ENCODE measurements at places on chromosomes 2 and 18. TPM values are rescaled to one million over a fixed set of nuclear protein-coding genes. Genes with fewer than 3 reads are reported as not detected.

The SKOR2 gene
- not detected for total RNA-seq

The DPP4 gene
- 101 TPM for total RNA-seq

The CXCR2 gene
- 0.57 TPM for total RNA-seq

The ACMSD gene
- not detected for total RNA-seq

The GPR45 gene
- total RNA-seq = not detected

The TBC1D8 gene
- total RNA-seq = 1.4 TPM

DNA sequence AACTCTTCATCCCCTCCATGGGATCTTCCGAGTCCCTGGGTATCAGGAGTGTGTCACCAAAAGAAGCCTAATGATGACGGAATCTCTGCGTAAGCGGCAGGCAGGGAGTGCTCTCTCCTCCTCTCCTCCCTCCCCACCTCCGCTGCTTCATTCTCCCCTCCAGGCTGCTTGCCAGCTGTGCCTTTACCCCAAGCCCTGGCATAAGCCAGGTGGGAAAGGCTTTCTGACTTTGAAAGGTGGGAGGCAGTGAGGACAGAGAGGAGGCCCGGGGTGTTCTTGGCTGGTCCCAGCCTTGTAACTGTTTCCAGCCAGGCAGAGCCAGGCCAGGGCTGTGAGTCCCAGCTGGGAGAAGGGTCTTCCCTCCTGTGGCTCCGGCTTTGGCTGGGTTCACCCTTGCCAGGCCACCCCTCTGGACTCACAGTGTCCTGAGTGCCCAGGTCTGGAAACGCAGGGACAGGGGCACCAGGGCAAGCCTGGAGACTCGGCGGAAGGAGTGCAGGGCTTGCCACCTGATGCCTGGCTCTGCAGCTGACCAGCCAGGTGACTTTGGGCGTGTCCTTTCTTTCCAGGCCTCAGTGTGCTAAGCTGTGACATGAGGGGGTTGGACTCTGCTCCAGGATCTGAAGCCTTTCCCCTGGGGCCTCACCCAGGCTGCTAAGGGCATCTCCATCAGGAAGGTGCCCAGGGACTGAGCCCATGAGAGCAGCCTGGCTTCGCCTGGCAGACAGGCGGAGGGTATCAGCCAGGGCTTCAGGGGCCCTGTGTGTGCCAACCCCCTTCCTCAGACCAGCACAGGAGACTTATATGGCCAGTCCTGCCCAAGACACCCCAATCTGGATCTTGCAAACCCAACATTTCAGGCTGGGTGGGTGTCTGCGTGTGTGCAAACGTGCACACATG is 32.7 kb upstream of the HPCAL1 start:
- no peak overlapping the region for H3K4me3 ChIP-seq
- no peak overlapping the region for H3K27ac ChIP-seq
- H3K36me3 ChIP-seq = no peaks in the 10 kb centered on the region
- peak; percentile 25 for DNase-seq
- peaks cover 6% of the 10 kb centered on the region for H3K4me1 ChIP-seq

- H3K4me3 ChIP-seq = no peak overlapping the region
- H3K36me3 ChIP-seq = peaks cover 3% of the 10 kb centered on the region
- H3K27ac ChIP-seq = no peak overlapping the region
- peaks cover 5% of the 10 kb centered on the region for H3K27me3 ChIP-seq
- DNase-seq = no peak
- H3K4me1 ChIP-seq = peaks cover 28% of the 10 kb centered on the region
These were observed 2.9 kb downstream of the ALS2 start for GRCh38 chr2:201777869-201778268.

DNA sequence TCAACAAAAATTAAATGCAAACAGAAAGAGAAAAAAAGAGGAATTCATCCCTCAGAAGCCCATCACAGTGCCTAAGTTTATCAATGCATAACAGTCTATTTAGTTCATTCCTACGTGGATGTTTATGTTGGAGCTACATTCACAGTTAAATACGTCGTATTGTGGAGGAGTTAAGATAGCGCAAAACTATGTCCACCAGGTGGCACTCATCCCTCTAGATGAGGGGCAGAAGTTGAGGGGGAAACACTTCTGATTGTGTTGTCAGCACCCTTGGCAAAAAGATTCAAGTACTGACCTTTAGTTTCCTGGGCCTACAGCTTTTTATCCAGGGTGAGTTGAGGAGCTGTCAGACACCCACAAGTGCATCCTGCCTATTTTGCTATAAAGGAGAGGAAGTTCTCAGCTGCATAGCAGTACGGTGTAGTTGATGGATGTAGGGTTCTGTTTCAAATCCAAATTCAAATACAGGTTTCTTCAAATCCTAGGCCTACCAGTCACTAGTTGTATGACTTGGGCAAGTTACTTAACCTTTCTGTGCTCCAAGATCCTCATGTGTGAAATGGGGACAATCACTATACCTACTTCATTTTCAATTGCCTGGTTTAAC is 26.8 kb upstream of the MYO1B start:
- no peak overlapping the region for H3K4me3 ChIP-seq
- H3K27ac ChIP-seq = no peak overlapping the region
- no peaks in the 10 kb centered on the region for H3K27me3 ChIP-seq
- H3K4me1 ChIP-seq = peaks cover 25% of the 10 kb centered on the region
- no peak for DNase-seq

DNA sequence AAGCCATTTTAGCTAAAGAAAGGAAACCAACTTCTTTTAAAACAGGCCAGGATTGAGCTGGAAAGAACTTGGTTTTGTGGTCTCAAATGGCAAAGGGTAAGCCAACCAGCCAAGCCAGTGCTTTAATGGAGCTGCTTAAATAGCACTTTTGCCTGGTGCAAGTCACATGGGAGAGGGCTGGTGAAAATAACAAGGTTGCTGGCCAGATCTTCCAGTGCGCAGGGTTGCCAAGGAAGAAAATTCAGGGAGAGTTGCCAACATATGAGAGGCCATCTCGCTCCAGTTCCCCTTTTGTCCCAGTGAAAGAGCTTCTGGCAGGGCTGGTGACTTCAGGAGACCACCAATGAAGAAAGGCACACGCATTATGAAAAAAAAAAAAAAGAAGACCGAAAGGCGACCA is 57.3 kb downstream of the IRS1 start:
- H3K27me3 ChIP-seq = no peaks in the 10 kb centered on the region
- peaks cover 7% of the 10 kb centered on the region for H3K4me1 ChIP-seq
- H3K4me3 ChIP-seq = no peak overlapping the region
- H3K27ac ChIP-seq = no peak overlapping the region

DNA sequence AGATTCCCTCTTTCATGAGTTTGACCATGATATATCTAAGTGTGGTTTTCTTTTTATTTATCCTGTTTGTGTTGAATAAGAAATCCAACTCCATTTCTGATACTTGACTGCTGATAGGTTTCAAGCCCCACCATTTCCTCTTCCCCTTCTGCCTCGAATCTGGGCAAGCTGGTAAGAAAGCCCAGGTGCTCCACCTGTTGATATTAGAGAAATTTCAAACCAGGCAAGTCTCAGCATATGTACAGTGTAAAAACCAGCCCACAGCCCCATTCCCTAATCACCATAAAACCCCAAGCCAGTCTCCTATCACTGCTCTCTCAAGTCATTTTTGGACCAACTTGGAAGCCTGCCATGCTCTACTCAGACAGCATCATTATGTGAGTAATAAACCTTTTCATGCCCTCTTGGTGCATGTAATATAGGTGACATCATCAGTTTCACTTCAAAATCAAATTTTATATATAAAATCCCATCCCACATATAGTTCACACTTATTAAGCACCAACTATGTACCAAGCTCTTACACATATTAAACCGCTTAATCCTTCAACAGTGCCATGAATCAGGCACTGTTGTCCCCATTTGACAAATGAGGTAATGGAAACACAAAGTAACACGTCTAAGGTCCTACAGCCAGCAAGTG is 46.6 kb downstream of the SMAD2 start:
- peaks cover 16% of the 10 kb centered on the region for H3K4me1 ChIP-seq
- H3K4me3 ChIP-seq = no peak overlapping the region
- H3K36me3 ChIP-seq = peaks cover 42% of the 10 kb centered on the region
- no peak for DNase-seq
- H3K27ac ChIP-seq = no peak overlapping the region
- peaks cover 1% of the 10 kb centered on the region for H3K27me3 ChIP-seq

DNA sequence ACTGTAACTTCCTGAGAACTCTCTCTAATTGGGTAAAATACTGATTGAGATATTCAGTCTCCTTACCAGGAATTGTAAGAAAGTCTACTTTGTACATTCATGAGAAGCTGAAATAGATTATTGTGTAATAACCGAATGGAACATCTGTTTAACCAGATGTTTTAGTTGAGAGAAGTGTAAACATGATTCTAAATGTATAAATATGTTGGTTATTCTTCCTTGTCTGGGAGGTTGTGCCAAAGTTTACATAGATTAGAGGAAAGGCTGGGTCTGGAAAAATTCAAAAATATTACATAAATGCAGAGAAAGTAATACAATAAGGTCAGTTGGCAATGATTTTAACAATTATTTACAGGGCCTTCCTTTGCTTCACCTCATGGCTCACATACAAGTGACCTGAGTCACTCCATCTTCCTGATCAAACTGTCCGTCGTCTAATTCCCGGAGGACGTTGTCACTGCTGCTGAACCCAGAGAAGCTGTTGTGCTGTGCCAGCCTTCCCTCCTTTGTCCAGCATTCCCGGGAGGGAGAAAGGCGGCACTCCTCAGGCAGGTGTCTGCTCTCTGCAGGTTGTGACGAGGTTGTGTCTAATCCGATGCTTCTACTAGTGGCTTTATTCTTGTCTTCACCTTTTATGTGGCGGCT is 55.9 kb downstream of the MOB4 start:
- DNase-seq = no peak
- no peak overlapping the region for H3K27ac ChIP-seq
- H3K4me1 ChIP-seq = peaks cover 1% of the 10 kb centered on the region
- no peaks in the 10 kb centered on the region for H3K27me3 ChIP-seq

GRCh38 chr2:231627384-231628120 is 34.9 kb downstream of the TEX44 start:
- DNase-seq = no peak
- peak overlapping the region; percentile 93 for H3K27ac ChIP-seq
- H3K36me3 ChIP-seq = no peaks in the 10 kb centered on the region
- H3K4me3 ChIP-seq = peak overlapping the region; percentile 80

GRCh38 chr2:233857511-233858141 is 3.3 kb upstream of the HJURP start:
- H3K36me3 ChIP-seq = peaks cover 15% of the 10 kb centered on the region
- peaks cover 6% of the 10 kb centered on the region for H3K27me3 ChIP-seq
- DNase-seq = peak; percentile 73
- H3K4me1 ChIP-seq = peaks cover 22% of the 10 kb centered on the region

DNA sequence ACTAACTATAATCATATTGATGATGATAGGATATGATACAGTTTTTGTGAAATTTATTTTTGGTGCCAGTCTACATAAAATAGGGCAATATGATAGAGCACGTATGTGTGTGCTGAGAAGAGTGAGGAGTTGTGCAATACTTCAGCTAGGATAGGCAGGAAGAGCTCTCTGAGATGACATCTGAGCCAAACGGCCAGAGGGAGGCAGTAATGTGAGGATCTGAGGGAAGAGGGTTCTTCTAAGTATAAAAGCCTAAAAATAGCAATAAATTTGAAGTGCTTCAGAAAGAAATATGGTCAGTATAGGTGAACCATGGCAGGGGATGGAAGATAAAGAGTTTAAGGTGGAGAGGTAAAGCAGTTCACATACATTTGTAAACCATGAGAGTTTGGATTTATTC is 102.5 kb downstream of the OLA1 start:
- H3K4me1 ChIP-seq = peaks cover 3% of the 10 kb centered on the region
- no peak for DNase-seq
- H3K36me3 ChIP-seq = peaks cover 14% of the 10 kb centered on the region
- H3K27me3 ChIP-seq = no peaks in the 10 kb centered on the region
- no peak overlapping the region for H3K4me3 ChIP-seq

GRCh38 chr2:59713577-59713976 is 839.9 kb downstream of the BCL11A start:
- no peaks in the 10 kb centered on the region for H3K36me3 ChIP-seq
- H3K4me3 ChIP-seq = no peak overlapping the region
- H3K27ac ChIP-seq = no peak overlapping the region
- H3K27me3 ChIP-seq = peaks cover 5% of the 10 kb centered on the region
- DNase-seq = no peak

DNA sequence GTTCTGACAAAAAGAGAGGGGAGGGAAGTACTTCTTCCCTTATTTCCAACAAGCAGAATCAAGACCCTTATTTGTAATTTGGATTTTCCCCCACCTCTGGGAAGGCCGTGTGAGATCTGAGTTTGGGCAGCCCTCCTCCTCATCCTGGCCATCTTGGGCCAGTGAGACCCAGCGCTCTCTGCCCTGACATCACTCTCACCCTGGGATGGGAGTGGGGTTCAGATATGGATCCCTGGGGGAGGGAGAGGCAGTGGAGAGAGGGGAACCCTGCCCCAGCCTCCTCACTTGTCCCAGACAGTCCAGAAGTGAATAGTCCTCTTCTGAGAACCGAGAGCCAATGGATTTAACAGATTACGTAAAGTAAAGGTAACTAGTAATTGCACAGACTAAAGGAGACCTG is 64.5 kb downstream of the DYSF start:
- H3K4me1 ChIP-seq = no peaks in the 10 kb centered on the region
- H3K36me3 ChIP-seq = no peaks in the 10 kb centered on the region
- H3K27ac ChIP-seq = no peak overlapping the region
- no peak for DNase-seq

DNA sequence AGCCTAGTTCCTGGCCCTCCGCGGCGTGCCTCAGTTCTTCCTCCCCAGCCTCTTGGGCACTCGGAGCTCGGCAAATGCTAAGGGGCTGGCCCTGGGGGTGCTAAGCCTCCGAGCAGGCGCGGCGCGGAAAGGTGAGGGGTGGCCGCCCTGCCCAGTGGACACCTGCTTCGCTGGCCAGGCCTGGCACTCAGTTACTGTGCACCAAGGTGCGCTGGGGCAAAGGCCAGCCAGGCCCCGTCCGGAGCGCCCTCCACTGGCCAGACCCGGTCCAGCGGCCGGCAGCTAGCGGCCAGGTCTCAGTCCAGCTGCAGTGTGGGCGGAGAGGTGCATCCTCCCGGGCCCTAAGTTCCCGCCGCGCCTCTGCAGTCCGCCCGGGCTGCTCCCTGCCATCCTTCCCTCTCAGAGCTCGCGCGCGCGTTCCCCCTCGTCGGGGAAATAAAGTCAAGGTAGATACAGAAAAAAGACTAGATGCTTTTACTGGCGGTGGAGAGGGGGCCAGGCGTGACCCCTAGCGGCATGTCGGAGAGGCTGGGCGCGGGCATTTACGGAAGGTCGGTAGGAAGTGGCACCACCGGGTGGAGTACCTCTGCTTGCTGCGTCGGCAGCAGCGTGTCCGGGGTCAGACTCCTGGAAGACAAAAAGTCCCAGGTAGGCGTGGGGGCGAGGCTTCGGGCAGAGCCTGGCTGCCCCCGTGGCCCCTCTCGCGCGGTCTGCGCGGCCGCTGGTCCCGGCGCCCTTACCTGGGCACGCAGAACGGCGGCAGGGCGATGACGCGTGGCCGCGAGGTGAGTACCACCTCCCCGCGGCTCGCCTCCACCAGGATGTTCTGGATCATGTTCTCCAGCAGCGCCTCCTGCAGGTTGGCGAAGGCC is 9.4 kb upstream of the CRYBA2 start:
- peak overlapping the region; percentile 60 for H3K4me3 ChIP-seq
- peak; percentile 60 for DNase-seq
- peaks cover 4% of the 10 kb centered on the region for H3K4me1 ChIP-seq
- no peaks in the 10 kb centered on the region for H3K36me3 ChIP-seq
- peaks cover 74% of the 10 kb centered on the region for H3K27me3 ChIP-seq

GRCh38 chr2:10075571-10076209 is 4.5 kb downstream of the CYS1 start:
- no peak overlapping the region for H3K4me3 ChIP-seq
- peaks cover 74% of the 10 kb centered on the region for H3K27me3 ChIP-seq
- no peaks in the 10 kb centered on the region for H3K36me3 ChIP-seq
- peaks cover 14% of the 10 kb centered on the region for H3K4me1 ChIP-seq
- DNase-seq = no peak
